ENCODE measurements at places on chromosomes 7 and 10. TPM values are rescaled to one million over a fixed set of nuclear protein-coding genes. Genes with fewer than 3 reads are reported as not detected.

AKR1E2 gene
- 9.2 TPM for total RNA-seq

ZNF485 gene
- 2.1 TPM for total RNA-seq

ZPBP gene
- not detected for total RNA-seq

C10orf71 gene
- total RNA-seq = not detected

GIMAP1 gene
- total RNA-seq = 4.4 TPM

ACSM6 gene
- total RNA-seq = not detected

FFAR4 gene
- 2.3 TPM for total RNA-seq

STAG3 gene
- 0.45 TPM for total RNA-seq

NODAL gene
- not detected for total RNA-seq

LIPM gene
- total RNA-seq = not detected

SH2D4B gene
- 0.35 TPM for total RNA-seq

KAT6B gene
- total RNA-seq = 28.8 TPM

FIGNL1 gene
- total RNA-seq = 7.2 TPM

APBB1IP gene
- total RNA-seq = 37.2 TPM

EIF3B gene
- total RNA-seq = 150 TPM

NDUFB2 gene
- 202 TPM for total RNA-seq

EVX1 gene
- 0.13 TPM for total RNA-seq

EMX2 gene
- total RNA-seq = 2.4 TPM

ASIC3 gene
- 0.87 TPM for total RNA-seq

OR13A1 gene
- total RNA-seq = not detected

GTF2IRD1 gene
- 17.3 TPM for total RNA-seq

TAS2R39 gene
- not detected for total RNA-seq
